DND-41 (cell line): ENCODE measurements at places on chromosomes 5 and 9.

DNA sequence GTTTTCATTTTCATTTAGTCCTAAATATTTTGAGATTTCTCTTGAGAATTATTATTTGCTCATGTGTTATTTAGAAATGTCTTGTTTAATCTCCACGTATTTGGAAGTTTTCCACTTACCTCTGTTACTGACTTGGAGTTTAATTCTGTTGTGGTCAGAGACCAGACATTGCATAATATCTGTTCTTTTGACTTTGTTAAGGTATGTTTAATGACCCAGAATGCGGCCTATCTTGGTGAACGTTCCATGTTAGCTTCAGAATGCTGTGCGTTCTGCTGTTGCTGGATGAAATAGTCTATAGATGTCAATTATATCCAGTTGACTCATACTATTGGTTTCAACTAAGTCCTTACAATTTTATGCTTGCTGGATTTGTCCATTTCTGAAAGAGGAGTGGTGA, 325.3 kb upstream of the TARS1 start:
- no peak for DNase-seq

- DNase-seq = no peak
Measured at GRCh38 chr5:175351126-175351525, 92.9 kb downstream of the DRD1 start.

GRCh38 chr9:94926431-94926800, 199.9 kb downstream of the AOPEP start:
- no peak for DNase-seq

DNA sequence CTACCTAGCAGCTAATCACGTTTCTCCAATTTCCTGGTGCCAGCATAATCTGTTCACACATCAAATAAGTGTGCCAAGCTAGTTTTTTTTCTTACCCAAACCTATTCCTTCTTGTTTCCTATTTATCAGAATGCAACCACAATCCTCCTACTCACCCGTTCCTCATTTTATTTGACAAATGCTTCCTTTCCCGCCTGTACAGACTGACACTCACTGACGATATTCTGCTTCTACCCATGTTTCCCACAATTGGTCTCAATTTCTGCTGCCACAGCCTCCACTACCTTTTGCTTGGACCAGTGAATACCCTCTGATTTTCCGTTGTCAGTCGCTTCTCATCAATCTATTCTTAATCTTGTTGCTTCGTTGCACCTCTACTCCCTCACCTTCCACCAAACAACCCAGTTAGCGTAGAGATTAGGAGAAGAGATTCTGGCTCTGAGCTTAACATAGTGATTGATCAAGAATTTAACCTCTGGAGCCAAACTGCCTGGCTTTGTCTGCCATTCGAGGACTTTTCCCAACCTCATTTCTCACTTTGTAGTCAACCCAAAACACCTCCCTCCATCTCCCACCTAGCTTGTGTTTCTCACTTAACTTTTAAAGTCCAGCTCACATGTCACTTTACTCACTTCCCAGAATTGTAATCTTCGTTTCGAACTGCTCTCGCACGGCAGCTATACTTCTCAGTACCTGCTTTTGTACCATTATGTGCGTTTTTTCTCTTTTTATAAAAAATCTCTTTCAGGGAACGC, 729 bp upstream of the TMEM38B start:
- DNase-seq = no peak

DNA sequence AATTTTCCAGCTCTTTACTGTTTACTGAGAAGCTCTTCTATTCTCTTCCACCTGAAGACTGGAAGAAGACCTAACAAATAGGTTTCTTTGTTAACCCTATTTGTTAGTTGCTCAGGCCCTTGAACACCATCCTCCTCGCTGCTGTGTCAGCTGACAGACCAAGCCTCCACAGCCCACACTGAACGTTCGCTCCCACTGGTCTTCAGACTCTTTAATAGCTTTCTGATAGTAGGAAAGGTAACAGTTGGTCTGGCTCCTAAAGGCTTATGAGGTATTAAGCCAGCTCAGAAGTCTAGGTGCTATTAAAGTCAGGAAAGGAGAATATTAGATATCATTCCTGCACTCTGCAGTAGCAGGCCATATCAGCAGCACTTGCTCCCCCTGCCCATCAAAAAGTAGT, 23.3 kb upstream of the F2R start:
- DNase-seq = no peak

DNA sequence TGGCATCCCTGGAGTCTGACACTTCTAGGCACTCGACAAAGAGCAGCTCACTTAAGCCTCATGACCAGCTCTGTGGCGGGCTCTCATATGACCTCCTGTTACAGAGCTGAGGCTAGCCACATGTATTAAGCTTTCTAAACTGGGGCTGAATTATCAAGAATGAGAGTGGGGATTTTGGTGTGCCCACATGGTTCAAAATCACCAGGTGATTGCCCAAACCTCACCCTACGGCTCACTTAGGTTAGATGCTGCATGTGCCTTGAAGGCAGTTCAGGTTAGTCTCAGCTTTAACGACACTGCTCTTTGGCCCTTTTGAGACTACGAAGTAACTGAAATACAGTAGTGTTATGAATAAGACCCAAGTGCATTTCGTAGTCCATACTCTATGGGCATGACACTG, 39.4 kb upstream of the SMIM32 start:
- no peak for DNase-seq

DNA sequence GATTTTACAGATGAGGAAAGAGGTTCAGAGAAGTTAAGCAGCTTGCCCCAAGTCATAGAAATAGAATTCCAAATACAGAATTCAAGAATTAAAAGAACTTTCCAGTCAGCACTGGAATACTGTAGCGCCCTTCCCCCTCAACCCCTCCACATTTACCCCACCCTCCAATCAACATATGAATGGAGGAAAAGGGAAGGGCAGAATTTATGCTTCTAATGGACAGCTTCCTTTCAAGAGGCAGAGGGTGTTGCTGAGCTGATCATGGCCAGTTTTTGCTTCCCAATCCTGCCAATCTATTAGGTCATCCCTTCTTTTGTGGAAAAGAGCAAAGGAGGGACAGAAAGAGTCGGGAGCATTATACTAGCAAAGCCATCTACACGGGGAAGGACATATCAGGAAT, 39.1 kb upstream of the ANKRD31 start:
- no peak for DNase-seq

- no peak for DNase-seq
Measured at GRCh38 chr5:160287378-160288051, 24.8 kb downstream of the CCNJL start.

DNA sequence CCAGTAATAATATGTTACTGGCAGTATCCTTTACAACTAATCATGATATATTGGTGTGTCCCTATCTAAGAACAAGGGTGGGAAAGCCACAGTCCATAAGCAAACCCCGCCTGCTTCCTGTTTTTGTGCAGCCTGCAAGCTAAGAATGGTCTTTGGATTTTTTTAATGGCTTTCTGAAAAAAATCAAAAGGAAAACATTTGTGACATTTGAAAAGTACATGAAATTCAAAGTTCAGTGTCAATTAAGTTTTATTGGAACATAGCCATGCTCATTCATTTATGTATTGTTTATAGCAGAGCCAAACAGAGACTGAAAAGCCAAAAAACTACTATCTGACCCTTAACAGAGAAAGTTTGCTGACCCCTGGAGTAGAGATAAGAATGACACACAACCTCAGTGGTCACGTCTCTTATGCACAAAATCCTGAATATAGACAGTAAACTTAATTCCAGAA, 12.8 kb upstream of the TMEM245 start:
- no peak for DNase-seq

DNA sequence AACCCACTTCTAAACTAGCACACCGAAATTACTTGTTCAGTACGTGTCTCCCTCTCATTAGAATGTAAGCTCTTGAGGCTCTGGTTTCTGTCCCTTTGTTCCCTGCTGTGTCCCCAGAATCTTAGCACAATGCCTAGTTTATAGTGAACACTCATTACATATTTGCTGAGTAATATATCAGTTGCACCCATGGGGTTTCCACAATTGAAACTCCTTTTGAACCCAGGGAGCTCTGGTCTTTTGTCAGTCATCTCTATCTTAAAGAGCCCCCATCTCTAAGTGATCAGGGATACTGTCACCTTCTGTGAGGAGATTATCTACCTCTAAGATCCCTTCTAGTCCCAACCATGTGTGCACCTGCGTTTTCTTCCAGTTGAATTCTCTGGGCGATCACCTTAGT, 12.8 kb downstream of the CAMK4 start:
- no peak for DNase-seq

GRCh38 chr5:116553366-116553765, 21.3 kb downstream of the SEMA6A start:
- no peak for DNase-seq

GRCh38 chr5:95838001-95838520, 15.5 kb upstream of the GLRX start:
- DNase-seq = no peak

DNA sequence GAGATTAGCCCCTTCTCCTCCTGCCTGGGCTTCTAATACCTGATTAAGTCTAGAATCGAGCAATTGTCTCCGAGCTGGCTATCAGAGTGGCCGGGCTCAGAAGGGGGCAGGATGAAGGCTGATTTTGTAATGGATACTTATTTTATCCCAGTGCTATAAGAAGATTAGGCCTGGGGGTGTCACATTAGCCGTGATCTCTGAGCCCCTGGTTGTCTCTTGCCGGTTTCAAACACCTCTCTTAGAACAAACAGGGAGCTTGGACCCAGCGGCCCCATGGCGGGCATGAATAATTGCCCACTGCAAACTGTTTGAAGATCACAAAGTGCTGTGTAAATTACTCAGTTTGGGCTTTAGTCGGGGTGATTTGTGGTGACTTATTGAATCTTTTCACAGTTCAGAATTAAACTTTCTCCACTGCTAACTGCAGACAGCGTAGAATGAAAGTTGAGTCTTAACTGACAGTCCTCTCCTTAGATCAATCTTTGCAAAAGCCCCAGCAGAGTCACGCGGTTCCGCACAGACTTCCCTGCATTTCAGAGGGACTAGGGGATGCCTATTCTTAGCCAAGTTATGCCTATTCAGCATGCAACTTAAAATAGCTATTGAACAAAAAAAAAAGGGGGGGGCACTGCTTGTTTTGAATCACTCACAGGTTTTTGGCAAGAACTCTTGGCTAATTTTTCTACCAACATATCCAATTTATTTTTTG, 200.6 kb upstream of the IRX1 start:
- no peak for DNase-seq

GRCh38 chr5:99795031-99795430, 740.1 kb upstream of the FAM174A start:
- no peak for DNase-seq

GRCh38 chr5:37189355-37189754, 59.8 kb downstream of the CPLANE1 start:
- no peak for DNase-seq

DNA sequence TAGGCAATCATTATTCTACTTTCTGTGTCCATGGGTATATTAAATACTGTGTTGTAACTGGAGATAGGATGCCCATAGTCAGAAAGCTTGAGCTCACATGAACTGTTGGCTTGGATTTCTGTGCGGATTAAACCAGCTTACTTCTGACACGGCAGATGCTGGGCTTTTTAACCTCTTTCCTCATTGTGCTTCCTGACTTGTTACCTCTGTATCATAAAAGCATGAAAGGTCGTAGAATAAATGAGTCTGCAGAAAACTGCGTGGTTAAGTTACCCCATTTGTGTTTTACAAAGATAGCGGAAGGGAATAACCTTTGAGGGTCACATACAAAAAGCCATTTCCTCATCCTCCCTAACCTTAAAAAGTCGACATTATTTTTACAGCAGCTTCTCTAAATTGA, 199.5 kb upstream of the DMRT1 start:
- DNase-seq = no peak

- DNase-seq = no peak
Measured at GRCh38 chr5:160317434-160317833, 5.1 kb upstream of the CCNJL start.

DNA sequence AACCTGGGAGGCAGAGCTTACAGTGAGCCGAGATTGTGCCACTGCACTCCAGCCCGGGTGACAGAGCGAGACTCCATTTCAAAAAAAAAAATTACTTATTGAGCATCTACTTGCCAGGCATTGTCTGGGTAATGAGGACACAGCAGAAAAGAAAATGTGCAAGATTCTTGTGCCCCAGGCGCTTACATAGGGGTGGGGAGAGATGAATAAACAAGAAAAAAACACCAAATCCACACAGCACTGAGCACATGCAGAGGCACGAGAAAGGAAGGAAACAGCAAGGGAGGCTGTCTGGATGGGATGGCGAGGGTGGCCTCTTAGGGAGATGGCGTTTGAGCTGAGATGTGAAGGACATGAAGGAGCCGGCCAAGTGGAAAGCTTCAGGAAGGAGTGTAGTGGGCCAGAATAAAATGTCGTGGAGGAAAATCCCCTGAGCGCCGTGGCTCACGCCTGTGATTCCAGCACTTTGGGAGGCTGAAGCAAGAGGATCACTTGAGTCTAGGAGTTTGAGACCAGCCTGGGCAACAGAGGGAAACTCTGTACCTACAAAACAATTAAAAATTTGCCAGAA, 13.9 kb downstream of the DYNC2I2 start:
- DNase-seq = no peak

GRCh38 chr5:128378196-128378595, 159.8 kb downstream of the FBN2 start:
- DNase-seq = no peak

DNA sequence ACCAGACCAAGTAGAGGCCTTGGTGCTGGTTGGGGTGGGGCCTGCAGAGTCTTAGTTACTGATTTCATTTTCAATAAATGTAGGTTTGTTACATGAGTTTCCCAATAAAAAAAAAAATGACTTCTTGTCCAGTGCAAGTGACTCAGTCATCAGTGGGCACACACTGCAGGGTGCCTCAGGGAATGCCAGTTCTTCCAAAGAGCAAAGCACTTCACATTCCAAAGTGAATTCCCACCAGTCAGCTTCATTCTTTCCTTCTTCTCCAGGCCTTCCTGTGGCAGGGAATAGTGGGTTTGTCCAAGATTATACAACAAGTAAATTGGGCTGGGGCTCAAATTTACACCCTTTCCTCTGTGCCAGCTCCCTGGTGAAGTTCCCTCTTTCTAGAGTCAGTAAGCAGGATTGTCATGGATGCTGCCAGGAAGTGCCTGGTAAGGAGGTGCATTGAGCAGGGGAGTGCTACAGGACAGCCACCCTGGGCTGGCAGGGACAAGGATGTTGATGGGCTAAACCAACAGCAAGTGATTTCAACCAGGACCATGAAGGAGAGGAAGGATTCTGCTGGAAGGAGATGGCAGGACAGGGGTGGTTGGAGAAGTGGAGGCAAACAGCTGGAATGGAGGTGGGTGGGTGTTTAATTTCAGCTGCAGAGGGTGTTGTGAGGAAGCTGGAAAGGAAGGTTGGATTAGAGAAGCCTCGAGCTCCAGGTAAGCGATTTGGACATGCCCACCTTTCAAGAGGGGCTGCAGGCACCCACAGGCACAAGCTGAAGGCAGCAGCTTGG, 3.7 kb upstream of the B4GALT7 start:
- DNase-seq = no peak

DNA sequence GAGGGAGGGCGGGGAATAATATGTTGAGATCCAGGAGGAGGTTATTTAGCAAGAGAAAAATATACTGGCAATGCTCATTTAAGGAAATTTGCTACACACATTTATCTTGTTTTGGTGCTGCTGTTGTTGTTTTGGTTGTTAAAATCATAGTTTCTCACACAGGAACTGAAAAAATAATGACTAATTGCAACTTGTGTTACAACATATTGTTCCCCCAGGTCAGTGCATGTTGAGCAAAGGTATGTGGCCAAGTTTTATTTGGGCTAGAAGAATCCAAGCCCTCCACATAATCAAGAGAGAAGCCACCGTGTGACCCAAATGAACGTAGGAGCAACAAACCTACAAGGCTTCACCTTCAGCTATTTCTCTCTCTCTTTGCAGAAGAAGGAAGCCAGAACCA, 220.3 kb upstream of the DAPK1 start:
- DNase-seq = no peak
